ENCODE measurements at places on chromosomes 1 and 21.

DNA sequence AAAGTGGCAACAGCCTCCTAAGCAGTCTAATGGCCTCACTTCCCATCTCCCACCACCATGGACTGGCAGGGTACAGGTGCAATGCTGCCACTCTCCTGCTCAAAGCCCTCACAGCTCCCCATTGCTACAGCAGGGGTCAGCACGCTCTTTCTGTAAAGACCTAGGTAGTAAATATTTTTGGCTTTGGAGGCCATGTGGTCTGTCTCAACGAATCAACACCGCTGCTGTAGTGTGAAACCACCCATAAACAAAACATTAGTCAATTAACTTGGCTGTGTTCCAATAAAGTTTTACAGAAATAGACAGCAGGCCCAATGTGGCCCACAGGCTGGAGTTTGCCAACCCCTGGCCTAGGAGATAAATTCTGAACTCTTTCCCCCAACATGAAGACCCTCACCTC, 44.6 kb upstream of the TMEM125 start:
- no peak for DNase-seq

GRCh38 chr1:109425391-109426280, 612 bp downstream of the PSMA5 start:
- DNase-seq, result peak; percentile 60

GRCh38 chr21:17467392-17467791, 45.5 kb upstream of the CXADR start:
- DNase-seq, result no peak

DNA sequence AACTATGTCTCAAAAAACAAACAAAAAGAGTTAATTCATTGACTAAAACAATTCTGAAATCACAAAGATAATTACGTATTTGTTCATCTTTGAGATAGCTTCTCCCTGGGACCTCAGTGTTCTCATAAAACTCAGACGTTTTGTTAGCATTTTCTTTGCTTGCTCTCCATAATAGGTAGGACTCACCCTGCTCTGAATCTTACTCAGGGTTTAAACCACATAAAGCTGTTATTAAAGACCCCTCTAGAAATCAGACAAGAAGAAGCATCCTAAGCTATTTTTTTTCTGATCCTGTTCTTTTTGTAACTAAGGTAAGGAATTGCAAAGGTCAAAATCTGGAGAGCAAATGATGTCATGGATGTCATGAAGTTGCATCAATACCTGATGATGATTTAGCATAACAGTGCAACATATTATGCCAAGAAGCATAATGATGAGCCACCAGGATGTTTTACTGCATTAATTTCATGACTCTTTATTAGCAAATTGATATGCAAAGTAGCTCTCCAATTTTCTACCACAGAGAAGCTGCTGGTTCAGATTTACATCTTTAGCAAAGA, 2.4 kb downstream of the FBXO42 start:
- no peak for DNase-seq

DNA sequence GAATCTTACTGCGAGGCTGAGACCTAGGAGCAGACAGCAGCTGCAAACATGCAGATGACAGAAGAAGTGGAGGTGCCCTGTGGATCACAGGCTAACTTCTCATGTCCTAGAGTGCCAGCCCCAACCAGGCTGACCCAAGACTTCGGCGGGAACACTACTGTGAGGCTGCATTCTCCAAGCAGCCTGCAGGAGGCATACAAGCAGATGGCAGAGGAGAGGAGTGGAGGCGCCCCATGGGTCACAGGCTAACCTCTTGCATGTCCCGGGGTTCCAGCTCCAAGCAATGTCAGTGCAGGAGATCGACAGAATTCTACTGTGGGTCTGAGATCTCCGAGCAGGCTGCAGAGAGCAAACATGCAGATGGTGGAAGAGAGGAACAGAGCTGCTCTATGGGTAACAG, 98.1 kb upstream of the ZNF678 start:
- no peak for DNase-seq

DNA sequence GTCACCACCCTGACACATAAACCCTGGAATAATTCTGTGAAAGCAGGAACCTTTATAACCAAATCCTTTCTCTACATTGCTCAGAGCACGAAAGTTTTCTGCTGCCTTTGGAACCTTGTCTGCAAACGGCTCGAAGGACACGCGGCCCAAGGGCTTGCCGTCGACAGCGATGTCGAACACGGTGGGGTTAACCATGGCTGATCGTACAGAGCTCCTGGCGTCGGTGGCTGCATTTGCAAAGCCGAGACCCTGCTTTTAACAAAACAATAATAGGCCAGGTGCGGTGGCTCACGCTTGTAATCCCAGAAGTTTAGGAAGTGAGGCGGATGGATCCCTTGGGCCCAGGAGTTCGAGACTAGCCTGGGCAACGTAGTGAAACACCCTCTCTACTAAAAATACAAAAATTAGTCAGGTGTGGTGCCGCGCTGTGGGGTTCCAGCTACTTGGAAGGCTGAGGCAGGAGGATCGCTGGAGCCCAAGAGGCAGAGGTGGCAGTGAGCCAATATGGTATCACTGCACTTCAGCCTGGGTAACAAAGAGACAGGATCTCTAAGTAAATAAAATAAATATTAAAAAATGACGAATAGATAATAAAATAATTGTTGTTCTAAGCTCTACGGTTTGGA, 2.2 kb upstream of the EIF2B3 start:
- no peak for DNase-seq

- no peak for DNase-seq
Observed at GRCh38 chr1:45365051-45365450, 24.8 kb upstream of the MUTYH start.

- no peak for DNase-seq
Observed at GRCh38 chr1:226650236-226650841, 88.7 kb downstream of the ITPKB start.

DNA sequence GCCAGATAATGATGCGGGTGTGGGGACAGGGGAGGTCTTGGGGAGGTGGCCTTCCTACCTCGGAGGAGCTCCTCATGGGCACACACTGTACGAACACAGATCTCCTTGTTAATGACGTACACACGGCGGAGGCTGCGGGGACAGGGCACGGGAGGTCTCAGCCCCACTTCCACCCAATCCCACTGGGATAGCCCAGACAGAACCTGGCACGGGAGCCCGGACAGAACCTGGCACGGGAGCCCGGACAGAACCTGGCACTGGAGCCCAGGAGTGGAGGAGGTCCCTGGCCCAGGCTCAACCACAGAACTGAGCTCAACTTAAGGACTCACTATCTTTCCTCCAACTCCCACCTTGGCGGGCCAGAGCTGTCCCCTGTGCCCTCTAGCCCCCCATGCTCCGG, 5.2 kb downstream of the MFAP2 start:
- DNase-seq, result no peak

GRCh38 chr1:232393010-232393409, 236.9 kb downstream of the SIPA1L2 start:
- DNase-seq, result no peak

- no peak for DNase-seq
Observed at GRCh38 chr21:38954588-38955004, 148.9 kb downstream of the ETS2 start.

DNA sequence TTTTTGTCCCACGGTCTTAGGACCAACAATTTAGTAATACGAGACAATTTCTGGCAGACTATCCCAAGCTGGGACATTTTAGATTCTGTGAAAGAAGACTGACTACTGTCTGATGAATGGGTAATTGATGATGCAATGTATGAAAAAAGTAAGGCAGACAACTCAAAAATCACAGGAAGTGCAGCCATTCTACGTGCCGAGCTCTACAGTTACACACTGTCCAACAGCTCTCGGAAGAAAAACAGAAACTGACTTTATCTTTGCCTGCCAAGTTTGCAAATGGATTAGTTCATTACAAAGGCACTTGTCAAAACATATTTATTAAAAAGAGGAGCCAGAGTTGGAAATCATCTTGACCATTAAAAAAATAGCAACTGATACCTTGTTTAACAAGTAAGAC, 31.3 kb downstream of the ZBTB8B start:
- DNase-seq, result no peak

DNA sequence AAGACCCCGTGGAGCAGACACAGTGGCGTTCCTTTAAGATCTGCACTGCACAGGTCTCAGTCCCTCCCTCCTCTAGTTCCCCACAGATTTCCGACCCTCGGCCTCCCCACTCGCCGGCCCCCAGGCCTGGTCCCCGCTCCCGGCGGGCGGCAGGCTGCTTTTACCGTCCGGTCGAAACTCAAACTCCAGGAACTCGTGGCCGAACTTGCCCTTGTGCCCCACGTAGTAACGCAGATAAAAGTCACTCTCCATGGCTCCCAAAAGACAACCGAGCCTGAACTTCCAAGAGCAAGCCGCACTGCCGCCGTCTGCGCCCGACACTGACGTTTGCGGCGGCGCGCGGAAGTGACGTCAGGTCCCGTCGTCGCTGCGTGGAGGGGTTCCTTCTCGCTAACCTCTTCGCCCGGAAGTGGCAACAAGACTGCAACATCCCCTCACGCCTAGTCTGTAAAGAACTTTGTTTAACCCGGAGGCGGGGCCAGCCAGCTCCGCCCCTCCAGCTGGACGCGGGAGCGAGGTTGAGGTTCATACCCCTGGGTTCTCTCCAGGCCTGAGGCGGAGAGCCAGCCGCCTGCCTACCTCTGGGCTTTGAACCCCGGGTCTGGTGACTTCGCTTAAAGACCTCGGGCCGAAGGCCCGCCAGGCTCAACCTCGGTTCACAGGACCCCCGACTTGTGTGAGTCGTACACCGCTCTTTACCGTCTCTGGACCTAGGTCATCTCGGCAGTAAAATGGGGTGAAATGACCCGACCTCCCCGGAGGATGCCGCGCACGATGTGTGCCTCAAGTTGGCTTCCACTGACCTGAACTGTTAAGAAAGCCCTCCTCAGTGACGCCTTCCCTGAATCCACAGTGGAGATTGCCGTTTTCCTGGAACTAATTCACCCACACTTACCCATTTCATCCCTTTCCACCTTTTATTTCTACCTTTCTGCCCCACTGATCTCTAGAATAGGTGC, at the start of gene MAGOH:
MAGOH (minus strand) TSS at position 322 of the 959 bp plus-strand sequence; CDS start at position 252, 70 bp downstream.
- peak; percentile 91 for DNase-seq

DNA sequence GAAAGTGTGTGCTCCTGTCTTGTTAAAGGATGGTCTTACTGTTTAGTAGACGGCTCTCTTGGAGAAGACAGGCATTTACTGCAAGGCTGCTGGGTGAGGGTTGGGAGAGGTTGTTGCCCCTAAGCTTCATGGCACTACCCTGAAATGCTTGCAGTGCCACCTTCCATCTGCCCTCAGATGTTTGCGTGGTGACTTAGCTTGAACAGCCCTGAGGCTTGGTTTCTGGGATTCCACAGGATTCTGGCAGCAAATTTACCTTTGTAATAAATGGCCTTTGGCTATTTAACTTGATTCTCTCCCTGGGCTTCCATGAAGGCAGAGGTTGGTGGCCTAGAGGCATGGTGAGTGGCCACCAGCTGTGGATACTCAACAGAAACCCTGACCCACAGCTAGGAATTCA, 11.6 kb downstream of the MTARC1 start:
- no peak for DNase-seq

DNA sequence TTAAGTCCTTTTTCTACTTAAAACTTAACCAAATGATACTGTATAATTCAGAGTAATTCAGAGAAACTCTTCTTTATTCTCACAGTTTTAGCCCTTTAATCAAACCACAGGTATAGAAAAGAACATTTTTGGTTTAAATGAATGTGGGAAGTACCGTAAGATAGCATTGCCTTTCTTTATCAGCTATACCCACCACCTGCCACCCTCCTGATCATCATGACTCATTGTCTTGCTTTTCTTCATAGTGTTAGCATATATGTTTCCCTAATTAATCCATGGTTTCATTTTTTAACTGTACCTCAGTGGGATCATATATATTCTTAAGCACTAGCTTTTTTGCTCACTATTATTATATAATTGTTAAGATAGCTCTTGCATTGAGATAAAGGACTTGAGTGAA, 27.5 kb upstream of the ANGPTL1 start:
- no peak for DNase-seq

GRCh38 chr1:205809942-205810345, 3.1 kb downstream of the SLC41A1 start:
- DNase-seq, result no peak
